ENCODE measurements at places on chromosomes 2 and 18. TPM values are rescaled to one million over a fixed set of nuclear protein-coding genes. Genes with fewer than 3 reads are reported as not detected.
A peak's percentile ranks its signal among the peaks of the same experiment; 100 is the strongest.

DNA sequence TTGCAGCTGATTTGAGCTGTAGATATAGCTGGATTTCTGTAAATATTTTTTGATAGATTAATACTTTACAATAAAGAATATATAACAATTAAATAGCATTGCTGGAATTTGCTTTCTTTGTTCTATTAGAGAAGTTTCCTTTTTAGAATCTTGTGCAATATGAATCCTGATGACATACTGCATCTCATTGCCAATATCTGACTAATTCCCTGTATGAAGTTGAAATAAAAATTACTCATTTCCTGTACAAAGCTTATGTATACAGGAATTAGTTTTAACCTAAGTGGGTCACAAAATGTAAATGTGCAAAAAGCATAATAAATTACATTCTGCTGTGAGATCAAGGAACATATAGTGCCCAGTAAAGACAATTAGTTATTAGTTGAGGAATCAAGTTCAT is 72.8 kb upstream of the TMEFF2 start:
- no peak for DNase-seq

DNA sequence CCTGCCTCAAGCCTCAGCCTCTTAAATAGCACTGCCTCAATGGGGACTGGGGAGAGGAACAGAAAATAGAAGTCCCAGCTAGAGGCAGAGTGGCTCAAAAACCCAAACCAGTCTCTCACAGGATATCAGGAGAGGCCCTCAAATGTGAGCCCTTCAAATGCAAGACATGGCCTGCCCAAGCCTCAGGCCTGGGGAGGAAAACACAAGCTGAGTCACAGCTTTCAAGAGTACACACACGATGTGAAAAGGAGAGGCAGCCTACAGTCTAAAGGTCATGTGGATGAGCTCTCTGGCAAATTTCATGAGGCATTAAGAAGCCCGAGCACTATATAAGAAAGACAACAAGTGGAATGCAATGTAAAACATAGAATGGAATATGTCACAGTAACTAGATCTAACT is 316.6 kb upstream of the MEX3C start:
- DNase-seq, result no peak

DNA sequence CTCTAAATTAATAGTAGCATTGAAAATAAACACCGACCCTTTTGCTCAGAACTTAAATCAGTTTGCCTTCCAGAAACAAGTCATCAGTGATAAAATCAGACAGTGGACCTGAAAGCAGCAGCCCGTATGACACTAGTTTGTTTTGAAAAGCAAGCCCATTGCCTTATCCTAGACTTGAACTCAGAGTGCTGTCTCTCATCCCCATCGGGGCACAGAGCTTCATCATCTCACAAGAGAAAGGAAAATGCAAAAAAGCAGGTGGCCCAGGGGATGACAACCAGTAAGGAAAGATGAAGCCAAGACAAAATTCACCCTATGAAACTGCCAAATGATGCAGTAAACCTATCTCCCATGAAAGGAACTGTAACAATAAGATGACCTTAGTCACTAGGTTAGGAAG is 71.2 kb downstream of the CERKL start:
- no peak for DNase-seq

DNA sequence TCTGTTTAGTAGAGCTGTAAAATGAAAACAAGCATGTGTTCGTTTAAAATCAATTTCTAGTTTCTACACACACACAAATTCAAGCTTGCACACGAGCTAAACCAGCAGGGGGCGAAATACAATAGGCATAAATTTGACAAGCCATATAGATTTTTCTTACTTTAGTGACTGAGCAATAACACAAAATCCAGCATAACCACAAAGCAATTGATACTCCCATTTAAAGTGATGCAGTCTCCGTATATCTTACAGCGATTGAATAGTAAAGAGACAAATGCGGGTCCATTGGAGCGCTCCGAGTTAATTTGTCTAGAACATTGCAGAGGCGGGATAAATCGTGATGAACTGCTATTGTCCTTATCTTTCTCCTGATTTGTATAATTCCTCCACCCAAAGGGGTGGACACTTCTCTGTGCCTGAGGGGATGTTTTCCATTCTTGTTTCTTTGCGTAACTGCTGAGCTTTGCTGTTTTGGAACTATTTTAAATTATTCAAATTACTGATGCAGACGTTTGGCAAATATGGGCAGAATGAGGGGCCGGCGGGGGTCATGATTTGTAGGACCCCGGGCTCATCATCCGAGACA is 1.2 kb upstream of the AFTPH start:
- peak; percentile 33 for DNase-seq

DNA sequence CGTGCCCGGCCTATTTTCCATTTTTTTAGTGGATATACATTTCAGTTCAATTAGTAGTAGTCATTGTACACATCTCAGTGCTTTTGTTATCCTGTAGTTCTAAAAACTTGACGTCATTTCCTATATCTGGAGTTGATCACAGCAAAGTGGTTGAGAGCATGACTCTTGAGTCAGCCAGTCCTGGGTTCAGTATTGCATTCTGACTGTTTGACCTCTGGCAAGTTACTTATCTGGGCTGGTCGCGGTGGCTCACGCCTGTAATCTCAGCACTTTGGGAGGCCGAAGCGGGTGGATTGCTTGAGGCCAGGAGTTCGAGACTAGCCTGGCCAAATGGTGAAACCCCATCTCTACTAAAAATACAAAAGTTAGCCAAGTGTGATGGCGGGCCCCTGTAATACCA is 50.4 kb upstream of the PPM1B start:
- DNase-seq, result peak; percentile 4

The SERPINB4 gene
- total RNA-seq, result not detected

The RAD51AP2 gene
- total RNA-seq, result not detected

The CXCR1 gene
- not detected for total RNA-seq

DNA sequence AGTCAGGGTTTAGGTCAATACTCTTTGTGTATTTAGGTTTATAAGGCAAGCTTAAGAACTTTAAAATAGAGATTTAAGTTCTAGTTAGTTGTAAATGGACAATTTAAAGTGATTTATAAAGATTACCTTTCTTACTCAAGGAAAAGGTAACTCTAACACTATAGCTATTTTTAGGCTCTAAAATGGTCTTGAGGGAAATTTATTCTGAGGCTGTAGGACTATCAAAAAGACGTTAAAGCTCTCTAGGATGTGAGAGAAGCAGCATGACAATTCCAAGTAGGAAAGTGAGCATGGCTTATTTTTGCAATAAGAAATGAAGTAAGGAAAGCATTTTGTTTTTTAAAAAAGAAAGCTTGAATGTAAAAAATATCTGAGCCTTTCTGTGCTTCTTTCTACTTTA is 78.1 kb downstream of the ZDBF2 start:
- DNase-seq, result no peak

DNA sequence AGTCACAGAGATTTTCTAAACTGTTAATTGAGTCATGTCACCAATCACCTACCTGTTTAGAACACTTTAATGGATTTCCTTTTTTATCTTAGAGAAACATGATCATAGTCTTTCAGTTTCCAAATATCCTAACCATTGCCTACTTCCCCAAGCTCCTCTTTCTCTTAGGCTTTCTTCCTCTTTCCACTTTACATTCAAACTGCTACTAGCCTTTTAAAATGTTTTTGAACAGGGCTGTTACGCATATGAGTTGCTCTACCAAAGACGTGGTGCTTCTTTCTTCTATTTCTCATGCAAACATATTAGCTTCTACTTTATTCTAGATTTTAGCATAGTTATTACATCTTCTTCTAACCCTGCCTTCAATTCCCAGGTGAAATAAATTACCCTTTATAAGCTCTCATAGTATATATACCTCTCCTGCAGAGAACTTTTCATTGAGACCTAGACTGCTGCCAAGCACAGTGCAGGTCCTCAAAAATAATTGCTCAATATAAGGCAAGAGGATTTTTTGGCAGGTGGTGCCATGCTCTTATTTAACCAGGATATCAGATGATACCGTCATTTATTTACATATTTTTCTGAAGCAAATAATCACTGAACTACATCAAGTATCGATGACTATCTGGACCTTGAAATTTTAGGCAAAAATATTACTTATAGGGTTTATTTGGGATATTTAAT is 937.1 kb downstream of the TSN start:
- no peak for DNase-seq

DNA sequence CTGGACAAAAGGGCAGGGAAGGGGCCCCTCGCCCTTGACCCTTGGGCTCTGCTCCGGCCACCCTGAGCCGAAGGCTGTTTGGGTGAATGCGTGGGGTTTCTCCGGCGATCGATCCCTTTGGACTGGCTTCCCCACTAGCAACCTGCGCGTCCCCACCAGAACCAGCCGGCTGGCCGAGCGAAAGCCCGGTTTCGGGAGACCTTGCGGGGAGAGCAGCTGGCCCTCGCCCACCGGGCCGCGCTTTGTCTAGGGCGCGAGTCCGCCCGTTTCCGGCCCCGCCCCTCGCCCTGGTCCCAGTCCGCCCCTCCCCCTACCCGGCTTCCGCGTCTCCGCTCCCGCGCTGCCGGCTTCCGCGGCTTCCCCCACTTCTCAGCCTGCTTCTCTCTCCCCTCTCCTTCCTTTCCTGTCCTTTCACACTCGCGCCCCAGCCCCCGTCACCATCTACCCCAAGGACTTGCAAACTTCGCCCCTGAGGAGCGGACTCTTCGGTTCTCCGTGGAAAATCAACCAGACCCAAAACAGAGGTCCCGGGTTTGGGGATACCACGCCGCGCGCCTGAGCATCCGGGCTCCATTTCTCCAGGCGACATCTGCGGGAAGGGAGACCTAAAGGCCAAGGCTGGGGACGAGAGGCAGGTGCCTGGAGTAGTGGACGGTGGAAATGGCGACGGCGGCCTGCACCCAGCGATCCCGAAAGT is 48.0 kb upstream of the ATP6V1B1 start:
- peak; percentile 61 for DNase-seq

- DNase-seq, result no peak
These were observed 131.3 kb upstream of the GPC1 start for GRCh38 chr2:240303896-240304745.

- DNase-seq, result no peak
These were observed 44.9 kb upstream of the ALK start for GRCh38 chr2:29966266-29966665.

- no peak for DNase-seq
These were observed 40.0 kb upstream of the RNU4ATAC start for GRCh38 chr2:121490584-121491133.

The MOCOS gene
- total RNA-seq, result 13.4 TPM

The LBX2 gene
- 0.95 TPM for total RNA-seq

- DNase-seq, result peak; percentile 78
These were observed 57.8 kb upstream of the NABP1 start for GRCh38 chr2:191620144-191620543.

GRCh38 chr2:199659207-199659606 is 191.8 kb downstream of the FTCDNL1 start:
- DNase-seq, result peak; percentile 78

DNA sequence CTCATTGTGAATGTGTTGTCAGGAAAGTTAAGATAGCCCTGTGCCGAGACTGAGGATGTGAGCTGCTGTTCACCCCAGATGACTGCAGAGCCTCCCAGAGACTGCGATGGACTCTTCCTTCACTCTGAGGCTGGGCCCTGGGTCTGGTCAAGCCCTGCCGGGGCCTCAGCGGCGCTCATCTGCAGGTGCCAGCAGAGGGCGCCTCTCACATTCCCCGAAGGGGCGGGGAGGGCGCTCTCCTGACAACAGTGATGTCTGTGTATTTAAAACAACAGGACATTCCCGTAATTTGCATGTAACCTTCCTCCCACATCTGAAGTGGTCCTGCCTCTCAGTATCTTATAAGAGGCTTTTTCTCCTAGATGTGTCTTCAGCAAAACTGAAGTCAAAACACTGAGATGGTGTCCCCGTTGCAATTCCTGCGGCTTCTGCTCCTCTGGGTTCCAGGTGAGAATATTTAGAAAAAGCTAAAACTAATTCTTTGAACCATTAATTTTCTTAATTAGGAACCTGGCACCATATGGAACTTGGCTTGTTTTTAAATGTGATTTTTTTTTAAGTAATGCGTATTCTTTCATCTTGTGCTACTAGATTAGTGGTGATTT is 1377.9 kb downstream of the RPIA start:
- DNase-seq, result peak; percentile 57

DNA sequence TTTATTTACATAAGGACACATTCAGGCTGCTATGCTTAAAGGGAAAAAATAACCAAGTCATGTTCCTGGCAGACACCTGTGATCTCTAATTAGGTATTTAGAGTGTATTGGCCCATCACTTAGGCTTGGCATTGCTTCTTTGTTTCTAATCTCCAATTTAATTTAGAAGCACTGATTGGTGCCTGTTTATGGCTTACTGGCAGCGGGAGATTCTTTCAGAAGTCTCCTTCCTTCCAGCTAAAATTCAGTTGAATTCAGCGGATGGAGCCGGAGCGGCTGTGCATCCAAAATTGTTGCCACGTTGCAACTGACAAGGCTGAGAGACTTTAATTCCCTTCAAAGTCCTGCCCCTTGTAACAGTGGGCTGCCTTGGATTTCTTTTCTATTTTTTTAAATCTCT is 66.5 kb downstream of the VWA3B start:
- DNase-seq, result no peak

GRCh38 chr2:30915486-30915885 is 108.2 kb upstream of the CAPN13 start:
- peak; percentile 20 for DNase-seq

DNA sequence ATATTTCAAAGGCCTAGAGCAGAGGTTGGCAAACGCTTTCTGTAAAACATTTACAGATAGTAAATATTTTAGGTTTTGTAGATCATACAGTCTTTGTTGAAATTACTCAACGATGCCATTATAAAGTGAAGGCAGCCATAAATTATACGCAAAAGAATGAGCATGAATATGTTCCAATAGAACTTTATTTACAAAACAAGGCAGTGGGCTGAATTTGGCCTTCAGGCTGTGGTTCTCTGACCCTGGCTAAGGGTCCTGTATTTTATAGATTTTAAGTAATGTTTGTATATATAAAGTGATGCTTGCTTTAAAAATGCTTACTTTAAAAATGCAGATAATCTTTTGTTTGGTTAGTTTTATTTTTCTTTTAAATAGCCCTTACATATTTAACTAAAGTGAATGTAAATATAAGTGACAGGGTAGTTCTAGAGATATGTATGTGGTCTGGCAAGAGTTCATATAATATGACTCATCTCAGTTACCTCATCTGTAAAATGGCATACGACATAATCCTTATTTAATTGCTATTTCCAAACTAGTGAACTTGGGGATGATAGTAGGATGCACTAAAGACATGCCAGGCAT is 51.7 kb upstream of the ATP5MC3 start:
- peak; percentile 29 for DNase-seq

GRCh38 chr18:54284535-54284934 is 15.2 kb downstream of the POLI start:
- no peak for DNase-seq

DNA sequence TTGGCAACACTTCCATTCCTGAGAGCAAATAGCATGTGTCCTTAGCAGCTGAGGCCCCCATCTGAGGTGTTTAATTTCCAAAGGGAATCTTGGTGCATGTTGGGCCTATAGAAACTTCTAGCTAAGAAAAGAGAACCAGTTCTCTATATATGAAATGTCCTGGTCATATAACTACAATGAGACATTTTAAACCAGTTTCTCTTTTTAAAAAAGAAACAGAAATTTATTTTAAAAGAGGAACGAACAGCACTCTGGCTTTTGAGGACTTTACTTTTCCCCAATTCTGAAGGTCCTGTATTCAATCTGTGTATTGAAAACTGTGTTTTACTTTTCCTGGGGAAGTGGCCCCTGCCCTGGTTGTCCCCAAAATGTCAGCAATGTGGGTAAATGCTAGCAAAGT is 309.5 kb upstream of the STON1 start:
- DNase-seq, result no peak

The SERPINB13 gene
- not detected for total RNA-seq

GRCh38 chr2:125324273-125324672 is 1299.2 kb downstream of the CNTNAP5 start:
- no peak for DNase-seq
